ENCODE measurements at places on chromosomes 6 and 20.

DNA sequence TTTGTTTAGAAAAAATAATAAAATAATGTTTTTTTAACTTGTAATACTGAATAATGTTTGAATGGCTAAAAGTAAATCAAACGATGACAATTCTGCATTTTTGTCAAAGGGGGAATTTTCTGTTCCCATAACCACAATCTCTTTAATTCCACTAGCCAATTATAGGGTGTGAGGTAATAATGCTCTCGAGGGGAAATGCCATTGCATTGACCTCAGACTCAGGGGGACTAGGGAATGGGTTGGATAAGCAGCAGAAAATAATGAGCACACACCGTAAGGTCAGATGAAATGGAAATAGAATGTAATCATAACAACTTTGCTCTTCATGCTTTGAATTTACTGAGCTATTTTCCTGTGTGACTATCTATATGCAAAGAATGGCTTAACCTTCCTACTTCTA is 584.7 kb downstream of the RFPL4B start:
- no peak for DNase-seq

DNA sequence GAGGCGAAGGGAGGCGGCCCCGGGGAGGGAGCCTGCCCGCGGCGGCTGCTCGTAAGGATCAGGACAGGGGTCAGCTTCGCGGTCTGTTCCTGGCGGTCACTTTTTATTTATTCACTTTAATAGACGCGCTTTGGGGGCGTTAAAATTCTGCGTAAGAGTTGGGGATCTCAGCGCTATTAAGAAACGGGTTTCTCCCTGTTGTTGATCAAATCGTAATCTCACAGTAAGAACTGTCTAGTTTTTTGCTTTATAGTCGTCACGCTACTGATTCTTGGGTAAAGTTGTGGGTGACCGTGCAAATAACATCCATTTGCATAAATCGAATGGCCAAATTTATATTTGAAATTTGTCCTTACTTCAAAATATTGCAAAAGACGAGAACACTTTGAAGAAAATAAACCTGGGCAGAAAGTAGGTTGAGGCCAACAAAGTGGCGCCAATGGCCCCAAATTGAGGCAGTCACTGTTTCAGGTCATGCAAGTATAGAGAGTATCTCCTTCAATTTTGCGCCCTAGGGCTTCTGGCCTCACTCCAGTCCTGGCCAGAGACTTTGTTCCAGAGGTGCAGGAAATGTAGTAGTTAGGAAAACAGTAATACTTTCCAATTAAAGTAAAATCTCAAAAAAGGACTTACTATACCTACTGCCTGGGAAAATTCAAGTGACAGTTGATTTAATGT is 963 bp upstream of the RMND1 start:
- no peak for DNase-seq

DNA sequence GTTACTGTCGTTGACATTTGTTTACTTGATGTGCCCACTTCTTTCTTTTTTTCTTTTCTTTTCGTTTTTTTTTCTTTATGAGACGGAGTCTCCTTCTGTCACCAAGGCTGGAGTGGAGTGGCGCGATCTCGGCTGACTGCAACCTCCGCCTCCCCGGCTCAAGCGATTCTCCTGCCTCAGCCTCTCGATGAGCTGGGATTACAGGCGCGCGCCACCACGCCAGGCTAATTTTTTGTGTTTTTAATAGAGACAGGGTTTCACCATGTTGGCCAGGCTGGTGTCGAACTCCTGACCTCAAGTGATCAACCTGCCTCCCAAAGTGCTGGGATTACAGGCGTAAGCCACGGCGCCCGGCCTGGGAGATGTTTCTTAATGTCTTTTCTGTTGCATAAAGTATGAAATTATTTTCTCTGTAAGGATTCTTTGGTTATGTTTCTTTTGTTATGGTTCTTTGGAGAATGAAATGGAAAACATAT is 33.3 kb upstream of the PRSS16 start:
- no peak for DNase-seq

DNA sequence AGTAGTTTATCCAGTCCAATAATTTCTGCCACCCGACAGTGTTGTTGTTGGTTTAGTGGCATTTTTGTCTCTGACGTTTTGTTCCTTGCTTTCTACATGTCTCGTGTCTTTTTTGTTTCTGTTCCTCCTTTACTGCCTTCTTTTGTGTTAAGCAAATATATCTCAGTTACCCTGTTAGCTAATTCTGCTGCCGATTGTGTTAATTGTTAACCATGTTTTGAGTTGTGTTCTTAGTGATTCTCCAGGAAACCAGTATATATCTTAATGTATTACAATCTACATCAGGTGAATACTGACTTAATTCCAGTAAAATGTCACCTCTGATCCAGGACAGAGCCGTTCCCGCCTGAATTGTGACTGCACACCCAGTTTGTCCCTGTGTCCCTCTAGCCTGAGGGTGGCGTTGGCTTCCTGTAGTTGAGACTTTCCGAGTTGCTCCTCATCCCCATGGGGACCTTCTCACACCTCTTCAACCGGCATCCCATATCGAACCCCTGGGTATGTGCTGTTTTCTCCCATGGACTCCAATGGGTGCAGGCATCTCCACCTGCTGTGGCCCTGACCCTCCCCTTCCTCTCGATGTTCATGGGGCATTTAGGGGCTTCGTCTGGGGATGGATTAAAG is 35.8 kb upstream of the BHLHE23 start:
- DNase-seq: no peak

DNA sequence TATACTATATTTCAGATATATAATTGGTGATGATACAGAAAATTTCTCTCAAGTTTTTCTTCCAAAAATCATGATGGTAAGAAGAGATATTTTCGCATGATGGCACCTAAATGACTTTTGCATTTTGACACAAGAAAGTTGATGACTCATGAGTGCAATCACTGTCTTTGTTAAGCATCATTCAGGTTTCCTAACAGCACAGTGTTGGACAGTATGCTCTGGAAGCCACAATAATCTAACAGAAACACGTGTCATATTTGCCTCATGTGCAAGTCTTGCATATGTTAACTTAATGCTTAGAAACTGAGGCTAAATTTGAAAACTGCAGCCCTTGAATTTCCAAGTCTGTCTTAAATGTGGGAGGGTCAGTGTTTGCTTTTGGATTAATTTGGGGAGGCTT is 533.5 kb downstream of the LMBRD1 start:
- no peak for DNase-seq
